ENCODE measurements at places on chromosomes 12 and 14.

DNA sequence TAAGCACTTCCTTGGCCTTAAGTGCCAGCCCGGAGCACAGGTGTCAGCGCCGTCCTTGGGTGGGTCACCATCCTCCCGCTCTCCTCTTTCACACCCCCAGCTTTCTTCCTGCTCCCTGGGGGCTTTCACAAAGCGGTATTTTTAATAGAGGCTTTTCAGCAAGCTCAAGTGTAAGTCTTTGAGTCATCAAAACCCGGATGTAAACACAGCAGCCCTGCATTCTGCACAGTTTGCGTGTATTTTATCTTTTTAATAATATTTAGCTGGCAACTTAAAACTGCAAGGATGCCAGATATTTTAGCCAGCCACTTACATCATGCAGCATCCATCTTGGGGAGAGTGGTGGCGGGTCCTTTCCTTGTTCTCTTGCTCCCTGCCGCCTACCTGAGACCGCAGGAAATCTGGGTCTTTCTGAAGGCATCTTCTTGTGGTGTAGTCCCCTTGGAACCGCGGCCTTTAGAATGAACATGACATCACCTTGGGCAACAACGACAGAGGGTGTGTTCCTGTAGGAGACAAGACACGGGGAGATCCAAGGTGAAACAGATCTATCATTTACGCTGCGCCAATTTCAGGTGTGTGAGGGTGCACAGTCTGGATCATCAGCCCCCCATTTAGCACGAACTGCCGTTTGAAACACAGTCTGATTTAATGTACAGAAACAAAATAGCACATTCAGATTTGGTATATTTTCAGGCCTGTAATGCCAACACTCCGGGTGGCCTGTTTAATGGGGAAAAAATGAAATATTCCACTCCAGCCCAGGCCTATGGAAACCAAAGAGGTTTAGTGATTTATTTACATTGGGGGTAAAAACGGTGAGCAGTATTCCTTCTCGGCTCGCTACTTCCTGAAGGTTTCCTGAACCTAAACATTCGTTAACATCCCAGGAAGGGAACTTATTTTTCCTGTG, 12.5 kb upstream of the IRF2BPL start:
- no peak for DNase-seq

- DNase-seq: no peak
Observed at GRCh38 chr12:54649825-54650224, 1.7 kb upstream of the DCD start.

GRCh38 chr14:20681348-20682126, 2.8 kb upstream of the RNASE4 start:
- peak; percentile 92 for DNase-seq

GRCh38 chr14:77649326-77649725, 32.9 kb upstream of the SPTLC2 start:
- DNase-seq: no peak

- no peak for DNase-seq
Observed at GRCh38 chr12:104457746-104458693, 1.3 kb downstream of the CHST11 start.

- DNase-seq: peak; percentile 13
Observed at GRCh38 chr14:78700236-78700635, 530.1 kb downstream of the NRXN3 start.

- DNase-seq: no peak
Observed at GRCh38 chr14:99873653-99874052, 80.4 kb downstream of the EML1 start.

GRCh38 chr14:85052646-85053045, 477.3 kb upstream of the FLRT2 start:
- DNase-seq: no peak

DNA sequence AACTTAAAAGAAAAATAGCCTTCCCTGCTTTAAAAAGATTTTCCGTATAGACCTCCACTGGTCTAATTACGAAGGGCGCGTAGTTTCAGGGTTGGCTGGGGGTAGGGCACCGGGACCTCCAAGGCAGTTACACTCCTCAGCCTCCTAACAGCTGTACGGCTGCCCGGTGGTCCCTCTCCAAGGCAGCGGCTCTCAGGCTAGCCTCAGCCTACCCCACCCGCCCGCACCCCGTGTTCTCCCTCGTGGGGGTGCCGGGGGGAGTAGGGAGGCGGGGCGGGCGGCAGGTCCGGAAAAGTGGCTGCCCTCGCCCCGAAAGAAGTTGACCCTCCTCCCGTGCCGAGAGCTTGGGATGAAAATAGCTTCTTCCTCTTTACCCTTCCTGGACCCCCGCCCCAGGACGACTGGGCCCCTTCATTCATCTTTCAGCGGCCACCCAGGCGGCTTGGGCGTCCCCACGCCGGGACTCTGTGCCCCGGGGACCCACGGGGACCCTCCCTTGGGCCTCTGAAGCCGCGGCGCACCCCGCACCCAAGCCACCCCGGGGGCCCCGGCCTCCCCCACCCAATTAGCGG, 991 bp upstream of the RCOR1 start:
- no peak for DNase-seq

DNA sequence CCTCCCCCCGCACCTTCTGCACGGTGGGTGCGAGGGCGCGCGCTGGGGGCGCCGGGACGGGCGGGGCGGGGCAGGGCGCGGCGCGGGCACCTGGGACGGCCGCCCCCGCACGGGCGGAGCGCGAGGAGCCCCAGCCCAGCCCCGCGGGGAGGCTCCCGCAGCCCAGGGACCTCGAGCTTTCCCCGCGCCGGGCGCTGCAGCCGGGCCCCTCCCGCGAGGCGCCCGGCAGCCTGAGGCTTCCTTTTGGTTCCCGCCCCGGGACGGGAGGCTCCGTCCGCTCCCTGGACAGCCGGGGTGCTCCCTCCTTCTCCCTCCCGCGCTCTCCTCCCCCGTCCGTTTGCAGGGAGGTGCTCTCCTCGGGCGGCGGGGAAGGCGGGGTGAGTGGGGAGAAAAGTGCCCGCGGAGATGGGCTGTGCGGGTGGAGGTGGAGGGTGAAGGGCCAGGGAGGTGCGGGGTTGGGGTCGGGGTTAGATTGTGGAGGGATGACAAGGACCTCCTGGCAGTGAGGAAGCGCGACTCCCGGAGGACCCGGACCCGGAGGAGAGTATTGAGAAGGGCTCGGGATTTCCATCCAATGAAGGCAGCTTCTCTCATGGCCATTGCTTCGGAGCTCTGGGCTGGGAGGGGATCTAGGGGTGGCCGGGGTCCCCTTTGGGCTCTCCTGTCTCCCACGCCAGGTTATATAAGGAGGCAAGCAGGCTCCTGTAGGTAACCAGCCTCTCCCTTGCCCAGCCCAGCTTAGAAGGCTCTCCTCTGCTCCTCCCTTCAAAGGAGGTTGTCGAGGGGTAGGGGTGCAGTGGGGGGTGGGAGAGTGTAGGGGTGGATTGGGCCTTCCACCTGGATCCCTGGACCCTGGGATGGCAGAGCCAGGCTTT, 645 bp downstream of the JDP2 start:
- no peak for DNase-seq

DNA sequence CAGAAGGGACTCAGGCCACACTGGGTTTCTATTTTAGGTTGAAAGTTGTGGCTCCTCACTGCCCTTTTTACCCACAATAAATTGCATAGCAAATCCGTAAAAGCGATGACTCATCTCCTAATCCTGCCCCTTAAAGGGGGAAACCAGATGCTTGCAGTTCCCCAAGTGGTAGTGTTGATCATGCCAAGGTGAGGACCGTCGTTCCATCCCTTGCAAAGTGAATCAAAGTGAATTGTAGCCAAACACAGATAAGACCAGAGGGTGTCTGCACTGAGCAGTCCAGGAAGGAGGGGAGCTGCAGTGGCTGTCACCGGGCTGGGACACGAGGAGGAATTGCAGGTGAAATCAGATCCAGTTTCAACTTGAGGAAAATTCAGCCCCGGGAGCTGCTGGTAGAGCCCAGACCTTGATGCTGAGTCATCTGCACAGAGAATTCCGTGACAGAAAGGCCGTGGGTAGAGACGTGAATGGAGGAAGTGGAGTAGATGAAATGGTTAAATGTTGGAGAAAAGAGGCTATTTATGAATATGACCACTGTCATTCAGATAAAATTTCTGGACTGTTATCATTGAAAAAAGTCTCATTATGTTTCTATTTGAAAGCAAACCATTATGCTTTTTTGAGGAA, 44.2 kb upstream of the MMP17 start:
- peak; percentile 99 for DNase-seq

DNA sequence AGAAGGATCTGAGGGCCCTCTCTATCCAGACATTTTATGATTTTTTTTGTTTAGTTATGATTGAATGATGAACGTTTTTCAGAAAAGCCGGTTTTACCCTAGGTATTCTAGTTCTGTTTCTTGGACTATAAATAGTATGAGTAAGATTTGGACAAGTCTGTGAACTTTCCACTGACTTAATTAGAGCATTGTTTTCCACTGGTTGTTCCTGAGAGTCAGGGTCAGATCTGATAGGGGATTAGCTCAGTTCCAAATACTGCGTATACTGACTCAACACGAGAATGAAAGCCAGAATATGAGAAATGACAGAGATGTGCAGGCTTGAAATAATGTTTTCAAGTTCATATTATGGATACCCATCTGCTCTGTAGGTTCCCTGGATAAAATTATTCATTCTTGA, 361.6 kb downstream of the AEBP2 start:
- DNase-seq: no peak

DNA sequence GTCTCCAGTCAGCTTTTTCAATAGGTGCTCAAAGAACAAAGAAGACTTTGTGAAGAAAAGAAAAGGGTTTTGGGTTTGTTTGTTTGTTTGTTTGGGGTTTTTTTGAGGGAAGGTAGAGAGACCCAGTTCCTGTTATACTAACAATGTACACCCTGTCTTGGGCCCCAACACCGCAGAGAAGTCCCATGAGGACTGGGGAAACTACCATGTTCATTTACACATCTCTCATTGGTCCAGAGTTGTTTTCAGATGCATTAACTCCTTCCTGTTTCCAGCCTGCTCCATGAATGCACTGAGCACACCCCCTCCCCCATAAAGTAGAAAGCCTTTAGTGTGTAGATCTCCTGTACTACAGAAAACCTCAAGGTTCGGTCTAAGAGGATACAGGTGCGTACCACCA, 51.1 kb upstream of the SLC8A3 start:
- DNase-seq: no peak
